ENCODE measurements at places on chromosomes 5 and 9. TPM values are rescaled to one million over a fixed set of nuclear protein-coding genes. Genes with fewer than 3 reads are reported as not detected.

Gene LHX3
- total RNA-seq: not detected

Gene MUSK
- not detected for total RNA-seq

Gene LIX1
- total RNA-seq: not detected

Gene ZNF622
- total RNA-seq: 76.9 TPM

Gene KYAT1
- 12.9 TPM for total RNA-seq

Gene SLC22A4
- 3.4 TPM for total RNA-seq

Gene OLFM1
- not detected for total RNA-seq

Gene PDCD1LG2
- 0.46 TPM for total RNA-seq

GRCh38 chr9:90801973-90802322 is 329 bp downstream of the SYK start:
- no peak for DNase-seq

GRCh38 chr9:87237336-87237735 is 260.3 kb upstream of the DAPK1 start:
- no peak for DNase-seq

- peak; percentile 70 for DNase-seq
Measured at GRCh38 chr5:149486726-149487635, 64.3 kb downstream of the CSNK1A1 start.

DNA sequence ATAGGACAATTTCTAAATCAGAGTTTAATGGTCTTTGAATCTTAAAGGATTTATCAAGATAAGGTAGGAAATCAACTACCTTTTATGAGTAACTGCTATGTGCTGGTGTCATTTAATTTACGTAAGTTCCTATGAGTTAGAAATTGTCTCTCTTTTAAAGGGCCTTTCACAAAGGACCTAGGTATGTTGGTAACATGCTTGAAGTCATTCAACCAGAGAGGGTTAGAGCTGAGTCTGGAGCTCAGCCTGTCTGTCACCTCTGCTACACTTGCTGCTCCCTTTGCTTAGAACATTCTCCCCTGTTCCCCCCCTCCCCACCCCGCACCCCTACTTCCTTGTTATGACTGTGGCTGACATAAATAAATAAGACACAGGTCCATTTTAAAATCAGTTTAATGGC is 190.3 kb upstream of the SEMA6A start:
- DNase-seq: no peak

GRCh38 chr5:96079075-96079474 is 117.4 kb upstream of the ELL2 start:
- peak; percentile 92 for DNase-seq

- DNase-seq: peak; percentile 27
Measured at GRCh38 chr9:121107029-121107428, 32.3 kb downstream of the CNTRL start.

- no peak for DNase-seq
Measured at GRCh38 chr9:4118666-4119065, 181.2 kb downstream of the GLIS3 start.

DNA sequence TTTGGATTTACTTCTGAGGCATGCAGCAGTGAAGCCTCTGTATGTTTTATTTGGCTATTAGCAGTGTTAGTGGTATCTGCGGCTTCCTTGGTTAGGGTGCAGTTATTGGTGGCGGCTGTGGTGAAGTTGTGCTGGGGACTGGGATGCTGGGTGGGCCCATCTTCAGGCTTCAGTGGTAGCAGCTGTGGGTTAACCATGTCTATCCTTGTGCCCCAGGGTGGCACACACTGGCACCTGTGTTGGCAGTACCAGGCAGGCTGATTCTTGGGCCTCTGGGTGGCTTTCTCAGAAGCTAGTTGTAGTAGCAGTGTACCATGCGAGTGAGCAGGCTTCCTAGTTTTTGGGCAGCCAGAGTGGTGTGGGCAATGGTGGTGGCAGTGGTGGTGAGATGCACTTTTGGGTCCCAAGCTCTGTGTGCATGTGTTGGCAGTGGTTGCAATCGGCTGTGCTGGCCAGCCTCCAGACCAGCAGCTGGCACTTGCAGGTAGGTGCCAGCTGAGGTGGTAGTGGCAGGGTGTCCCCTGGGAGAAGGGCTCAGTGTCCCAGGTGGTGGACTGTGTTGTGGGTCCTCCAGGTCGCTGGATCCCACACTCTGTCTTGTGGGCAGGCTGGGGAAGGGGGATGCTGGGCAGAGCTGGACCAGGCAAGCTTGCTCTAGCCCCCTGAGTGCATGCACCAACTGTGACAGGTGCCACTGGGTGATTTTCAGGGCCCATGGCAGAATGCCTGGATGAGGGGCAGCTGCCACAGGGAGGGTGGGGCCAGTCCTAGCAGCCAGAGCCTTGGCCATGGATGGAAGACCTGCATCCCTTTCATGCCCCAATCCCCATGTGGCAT is 13.6 kb downstream of the AHRR start:
- no peak for DNase-seq

DNA sequence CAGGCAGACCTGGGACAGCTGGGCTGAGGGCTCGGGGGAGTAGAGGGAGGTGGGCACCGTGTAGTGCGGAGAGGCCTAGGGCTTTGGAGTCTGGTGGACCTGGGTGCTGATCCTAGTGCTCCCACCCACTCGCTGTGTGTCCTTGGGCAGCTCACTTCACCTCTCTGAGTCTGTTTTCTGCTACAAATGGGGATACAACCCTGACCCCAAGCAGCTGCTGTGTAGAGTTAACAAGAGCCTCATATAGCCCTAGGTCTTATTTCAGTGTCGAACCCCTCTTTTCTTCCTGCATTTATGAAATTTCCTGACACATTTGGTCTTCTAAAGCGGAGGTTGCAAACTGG is 16.4 kb downstream of the ERGIC1 start:
- DNase-seq: no peak

DNA sequence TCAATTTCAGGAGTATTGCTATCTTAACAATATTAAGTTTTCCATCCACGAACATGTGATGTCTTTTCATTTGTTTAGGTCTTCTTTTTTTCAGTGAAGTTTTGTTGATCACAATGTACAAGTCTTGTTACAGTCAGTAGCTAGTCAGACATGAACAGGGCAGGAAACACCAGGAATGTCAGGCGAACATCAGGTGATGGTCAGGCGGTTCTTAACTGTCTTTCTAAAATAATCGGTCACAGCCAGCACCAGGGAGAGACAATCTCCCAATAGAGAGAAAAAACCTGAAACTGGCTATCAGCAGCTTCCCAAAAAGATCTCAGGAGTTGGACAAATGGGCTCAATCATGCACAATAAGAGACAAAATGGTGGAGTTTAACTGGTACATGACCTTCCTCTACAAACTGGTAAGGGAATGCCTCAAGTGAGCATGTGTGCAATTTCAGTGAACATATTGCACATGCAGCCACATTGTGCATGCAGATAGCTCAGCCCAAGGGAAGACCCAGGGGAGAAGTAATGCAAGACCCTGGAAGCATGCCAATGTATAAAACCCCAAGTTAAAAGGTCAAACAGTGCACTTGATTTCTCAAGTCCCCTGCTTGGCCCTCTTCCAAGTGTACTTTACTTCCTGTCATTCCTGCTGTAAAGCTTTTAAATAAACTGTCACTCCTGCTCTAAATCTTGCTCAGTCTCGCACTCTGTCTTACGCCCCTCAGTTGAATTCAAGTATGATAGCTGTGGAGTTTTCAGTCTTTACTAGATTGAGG is 176.1 kb upstream of the RASEF start:
- DNase-seq: no peak

GRCh38 chr9:112170235-112170634 is 4.9 kb downstream of the SUSD1 start:
- DNase-seq: peak; percentile 77

GRCh38 chr5:7493081-7493480 is 97.1 kb downstream of the ADCY2 start:
- DNase-seq: no peak

DNA sequence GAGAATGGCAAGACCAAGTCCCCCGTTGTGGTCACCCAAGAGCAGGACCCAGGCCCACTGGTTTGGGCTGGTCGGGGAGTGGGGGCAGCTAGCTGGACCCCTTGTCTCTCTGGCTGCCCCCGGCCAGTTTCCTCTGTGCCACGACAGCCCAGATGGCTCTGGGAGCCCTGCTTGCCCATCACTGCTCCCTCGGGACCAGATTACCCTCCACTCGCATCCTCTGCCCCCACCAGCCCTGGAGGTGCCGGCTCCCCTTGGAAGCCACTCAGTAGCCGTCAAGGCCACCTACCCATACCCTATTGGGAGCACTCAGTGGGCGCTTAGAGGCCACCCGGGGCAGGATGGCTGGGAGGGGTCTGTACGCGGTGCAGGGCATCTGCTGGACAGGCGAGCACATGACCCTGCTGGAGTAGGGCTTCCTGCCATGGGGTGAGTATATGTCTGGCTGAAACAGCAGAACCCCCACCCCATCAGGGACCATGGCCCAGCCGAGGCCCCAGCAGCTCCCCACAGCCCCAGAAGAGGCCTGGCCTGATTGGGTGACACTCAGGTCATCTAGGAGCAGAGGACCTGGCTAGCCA is 70.0 kb downstream of the ZNF354C start:
- no peak for DNase-seq

GRCh38 chr9:116223926-116224325 is 70.3 kb downstream of the PAPPA start:
- DNase-seq: no peak

- DNase-seq: peak; percentile 95
Measured at GRCh38 chr5:75037106-75037505, 15.3 kb downstream of the GCNT4 start.

DNA sequence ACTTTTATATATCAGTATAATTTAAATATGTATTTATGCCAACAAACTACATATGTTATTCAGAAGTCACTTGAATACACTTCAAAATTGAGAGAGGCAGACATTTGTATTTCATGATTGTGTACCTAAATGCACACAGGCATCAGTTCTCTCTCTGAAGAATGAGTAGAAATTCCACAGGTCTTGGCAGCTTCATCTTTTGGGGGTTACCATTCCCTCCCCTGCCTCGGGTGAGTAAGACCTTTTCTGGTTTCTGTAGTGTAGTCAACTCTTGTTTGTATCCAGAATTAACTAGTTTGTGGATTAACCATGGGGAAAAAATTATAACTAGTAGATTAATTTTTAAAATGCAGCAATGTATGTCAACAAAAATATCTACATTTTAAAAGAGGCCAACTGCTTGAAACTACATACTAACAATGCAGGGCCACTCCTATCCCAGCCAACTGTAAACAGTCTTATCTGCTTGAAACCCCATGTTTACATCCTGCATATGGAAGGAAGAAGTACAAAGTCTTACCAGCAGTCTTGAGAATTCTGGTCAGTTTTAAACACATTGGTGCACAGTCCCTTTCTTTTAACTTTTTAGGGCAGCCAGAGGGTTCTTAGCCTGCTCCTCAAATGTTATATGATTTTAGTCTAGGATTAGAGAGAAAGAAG is 339.6 kb upstream of the KIF2A start:
- no peak for DNase-seq

GRCh38 chr9:97668485-97668884 is 28.7 kb downstream of the XPA start:
- no peak for DNase-seq

GRCh38 chr5:62522811-62523210 is 55.8 kb upstream of the LRRC70 start:
- DNase-seq: no peak

- DNase-seq: no peak
Measured at GRCh38 chr5:84536797-84537196, 152.1 kb upstream of the EDIL3 start.

- peak; percentile 19 for DNase-seq
Measured at GRCh38 chr5:137385064-137385463, 114.1 kb downstream of the SPOCK1 start.

- DNase-seq: no peak
Measured at GRCh38 chr5:58961631-58962280, 378.9 kb downstream of the RAB3C start.

DNA sequence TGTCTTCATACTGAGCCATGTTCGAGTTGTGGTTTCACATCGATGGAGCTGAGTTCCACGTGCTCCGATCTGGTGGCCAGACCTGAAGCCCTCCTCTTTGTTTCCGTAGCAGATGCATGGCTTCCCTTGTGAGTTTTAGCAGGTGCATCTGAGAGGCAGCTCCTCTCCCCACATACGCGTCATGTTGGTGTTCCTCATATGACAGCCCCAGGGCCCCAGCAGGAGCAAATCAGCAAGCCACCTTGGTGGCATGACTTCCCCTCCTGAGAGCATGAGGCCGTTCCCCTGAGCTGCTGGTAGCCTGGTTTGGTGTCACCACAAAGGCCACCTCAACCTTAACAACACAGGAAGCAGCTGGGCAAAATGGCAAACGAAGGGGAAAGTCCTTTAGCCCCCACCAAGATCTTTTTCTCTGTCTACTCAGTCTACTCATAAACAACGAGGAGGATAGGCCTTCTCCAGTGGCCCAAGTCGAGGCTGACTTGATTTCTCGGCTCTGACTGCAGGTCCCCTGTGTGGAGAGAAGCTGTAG is 5.9 kb downstream of the CYFIP2 start:
- DNase-seq: no peak

- peak; percentile 78 for DNase-seq
Measured at GRCh38 chr5:57839025-57839424, 356.4 kb upstream of the ACTBL2 start.

GRCh38 chr5:39774605-39775004 is 349.8 kb upstream of the DAB2 start:
- DNase-seq: no peak
